SJCRH30 (cell line): ENCODE measurements at places on chromosomes 7 and 10. TPM values are rescaled to one million over a fixed set of nuclear protein-coding genes. Genes with fewer than 3 reads are reported as not detected.

Gene HOXA11
- 5.0 and 5.8 TPM in 2 replicates for total RNA-seq

Gene ZNF37A
- total RNA-seq, result 15.0 and 17.2 TPM in 2 replicates

Gene TRIM74
- not detected in 2 replicates for total RNA-seq

DNA sequence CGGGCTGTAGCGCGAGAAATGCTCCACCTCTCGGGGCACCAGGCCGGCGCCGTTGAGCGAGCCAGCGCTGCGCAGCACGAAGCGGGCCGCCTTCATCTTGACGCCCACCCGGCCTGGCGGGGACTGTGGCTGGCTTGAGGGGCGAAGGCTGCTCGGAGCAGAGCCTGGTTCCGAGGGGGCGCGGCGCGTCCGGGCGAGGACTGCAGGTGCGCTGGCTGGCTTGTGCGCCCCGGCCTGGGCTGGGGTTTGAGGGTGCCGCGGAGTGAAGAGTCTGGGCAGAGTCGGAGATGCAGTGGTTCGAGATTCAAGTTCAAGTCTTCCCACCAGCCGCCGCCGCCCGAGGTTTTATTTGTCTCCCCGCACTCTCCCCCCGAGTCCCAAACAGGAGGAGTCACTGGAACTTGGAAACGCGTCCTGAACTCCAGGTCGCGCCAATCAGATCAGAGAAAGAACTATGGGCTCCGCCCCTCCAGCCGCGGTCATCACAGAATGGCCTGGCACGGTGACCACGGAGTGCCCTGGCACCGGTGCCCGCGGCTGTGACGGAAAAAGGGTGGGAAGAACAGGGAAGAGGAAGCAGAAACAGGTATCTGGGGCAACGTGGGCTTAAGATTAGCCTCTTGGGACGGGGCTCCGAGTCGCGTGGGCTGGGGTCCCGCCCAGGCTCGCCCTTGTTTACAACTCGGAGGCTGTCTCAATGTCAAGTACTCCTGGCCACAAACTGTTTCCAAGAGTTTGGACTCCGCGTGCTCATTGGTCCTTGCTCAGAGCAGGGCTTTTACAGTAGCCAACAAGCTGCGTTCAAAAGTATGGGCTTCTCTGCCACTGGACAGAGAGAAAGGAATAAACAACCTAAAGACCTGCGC, at the start of gene PDK4:
Gene PDK4, minus strand, starts transcription at position 319 of the 866 bp plus-strand sequence. Its CDS starts 223 bp downstream, at position 96.
- DNase-seq, result peak; percentile 74

DNA sequence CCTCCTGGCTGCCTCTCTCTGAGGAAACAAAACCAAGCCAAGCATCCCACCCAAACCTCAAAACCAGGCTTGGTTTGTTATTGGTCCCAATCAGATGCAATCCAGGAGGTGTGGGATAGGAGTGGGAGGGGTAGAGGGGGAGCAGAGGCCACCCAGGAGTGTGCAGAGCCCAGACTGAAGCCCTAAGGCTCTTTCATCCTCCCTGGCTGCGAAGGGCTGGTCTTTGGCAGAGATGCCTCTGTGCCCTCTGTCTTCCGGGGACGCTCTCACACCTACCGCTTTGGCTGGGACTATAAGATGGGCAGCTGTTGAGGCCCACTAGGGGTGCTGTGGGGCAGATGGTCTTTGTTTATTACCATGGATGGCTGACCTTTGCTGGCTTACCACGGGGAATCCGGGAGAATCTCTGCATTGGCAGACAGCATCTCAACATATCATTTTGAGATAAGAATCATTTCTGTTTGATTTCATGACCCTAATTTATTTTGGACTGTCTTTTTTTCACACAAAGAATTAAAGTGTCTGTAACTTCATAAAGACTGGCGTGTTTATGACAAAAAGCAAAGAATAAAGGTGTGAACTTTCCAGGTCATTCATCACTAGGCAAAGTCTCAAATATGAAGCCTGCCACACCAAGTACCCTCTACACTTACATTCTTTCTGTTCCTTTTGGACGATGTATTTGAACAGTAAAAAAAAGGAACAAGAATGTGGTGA, 6.5 kb upstream of the DENND2A start:
- peak; percentile 87 for DNase-seq

DNA sequence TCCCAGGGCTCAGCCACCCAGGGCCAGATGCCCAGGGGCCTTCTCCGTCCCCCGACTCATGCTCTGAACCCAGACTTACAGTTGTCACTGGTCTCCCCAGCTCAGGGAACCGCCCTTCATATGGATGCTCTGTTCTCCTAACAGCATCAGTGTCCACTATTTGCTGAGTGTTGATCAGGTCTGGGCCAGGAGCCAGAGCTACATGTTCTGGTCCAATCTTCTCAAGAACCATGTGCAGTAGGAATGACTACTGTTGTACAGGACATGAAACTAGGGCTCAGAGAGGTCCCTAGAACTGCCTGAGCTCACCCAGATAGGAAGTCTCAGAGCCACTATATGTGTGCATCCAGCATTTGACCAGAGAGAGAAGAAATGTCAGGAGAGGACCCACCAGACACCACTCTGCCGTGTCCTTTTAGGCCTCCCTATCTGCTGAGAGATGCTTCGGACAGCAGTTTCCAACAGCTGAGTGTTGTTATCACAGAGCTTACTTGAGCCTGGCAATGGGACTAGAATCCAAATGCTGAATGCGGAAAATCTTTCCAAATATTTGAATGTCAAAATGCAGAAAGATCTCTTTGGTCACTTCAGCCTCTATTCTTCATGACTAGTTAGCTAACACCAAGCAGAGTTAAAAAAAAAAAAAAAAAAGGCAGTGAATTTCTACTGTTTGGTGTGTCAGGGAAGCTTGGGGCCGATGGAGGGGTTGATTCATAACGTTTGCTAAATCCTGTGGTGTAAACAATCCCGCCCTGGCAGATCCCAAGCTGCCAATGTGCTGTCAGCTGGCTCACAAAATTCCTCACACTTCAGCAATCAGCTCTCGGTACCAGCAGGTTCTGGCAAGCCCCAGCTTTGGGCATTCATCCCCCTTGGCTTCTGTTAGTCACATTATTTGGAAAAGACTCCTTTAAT, 246.1 kb downstream of the TNS3 start:
- no peak for DNase-seq

- no peak for DNase-seq
Observed at GRCh38 chr10:119131512-119132240, 27.8 kb downstream of the DENND10 start.

DNA sequence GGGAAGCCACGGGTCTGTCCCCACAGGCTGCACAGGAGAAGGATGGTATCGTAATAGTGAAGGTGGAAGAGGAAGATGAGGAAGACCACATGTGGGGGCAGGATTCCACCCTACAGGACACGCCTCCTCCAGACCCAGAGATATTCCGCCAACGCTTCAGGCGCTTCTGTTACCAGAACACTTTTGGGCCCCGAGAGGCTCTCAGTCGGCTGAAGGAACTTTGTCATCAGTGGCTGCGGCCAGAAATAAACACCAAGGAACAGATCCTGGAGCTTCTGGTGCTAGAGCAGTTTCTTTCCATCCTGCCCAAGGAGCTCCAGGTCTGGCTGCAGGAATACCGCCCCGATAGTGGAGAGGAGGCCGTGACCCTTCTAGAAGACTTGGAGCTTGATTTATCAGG, 8.1 kb downstream of the ZKSCAN1 start:
- DNase-seq, result no peak

- DNase-seq, result no peak
Observed at GRCh38 chr7:137996386-137996851, 5.5 kb downstream of the CREB3L2 start.

DNA sequence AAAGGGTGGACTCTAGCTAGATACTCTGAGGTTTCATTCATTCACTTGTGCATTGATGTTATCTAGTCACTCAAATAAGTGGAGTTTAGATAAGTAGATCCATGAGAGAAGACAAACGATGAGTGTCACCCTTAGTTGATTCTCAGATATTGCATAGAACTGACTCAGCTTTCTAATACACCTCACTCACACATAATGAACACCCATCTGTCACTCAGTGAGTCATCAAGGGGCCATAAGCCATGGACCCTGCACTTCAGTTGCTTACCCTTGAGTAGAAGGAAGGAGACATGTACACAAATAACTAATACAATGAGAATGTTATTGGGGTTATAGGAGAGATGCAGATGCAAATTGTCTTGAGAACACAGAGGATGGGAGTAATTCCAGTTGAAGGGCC, 163.8 kb downstream of the SORCS3 start:
- no peak for DNase-seq
